NB4 (cell line): ENCODE measurements at places on chromosomes 7 and 10.

DNA sequence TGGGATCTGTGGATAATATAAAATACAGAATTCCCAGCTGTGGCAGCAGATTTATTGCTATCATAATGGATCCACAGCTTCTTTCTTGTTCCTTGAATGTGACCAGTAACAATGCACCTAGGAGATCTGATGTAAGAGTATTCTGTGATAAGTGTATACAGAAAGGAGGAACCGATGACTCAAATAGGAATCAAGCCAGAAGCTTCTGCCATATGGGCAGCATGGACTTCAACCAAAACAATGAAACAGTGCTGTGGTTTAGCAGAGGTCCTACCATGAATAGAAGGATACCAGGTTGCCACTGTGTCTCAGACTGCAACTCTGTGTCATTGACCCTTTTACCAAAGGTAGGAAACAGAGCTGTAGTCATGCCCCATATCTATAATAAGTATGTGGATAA is 81.8 kb downstream of the PTPRZ1 start:
- no peak for DNase-seq

DNA sequence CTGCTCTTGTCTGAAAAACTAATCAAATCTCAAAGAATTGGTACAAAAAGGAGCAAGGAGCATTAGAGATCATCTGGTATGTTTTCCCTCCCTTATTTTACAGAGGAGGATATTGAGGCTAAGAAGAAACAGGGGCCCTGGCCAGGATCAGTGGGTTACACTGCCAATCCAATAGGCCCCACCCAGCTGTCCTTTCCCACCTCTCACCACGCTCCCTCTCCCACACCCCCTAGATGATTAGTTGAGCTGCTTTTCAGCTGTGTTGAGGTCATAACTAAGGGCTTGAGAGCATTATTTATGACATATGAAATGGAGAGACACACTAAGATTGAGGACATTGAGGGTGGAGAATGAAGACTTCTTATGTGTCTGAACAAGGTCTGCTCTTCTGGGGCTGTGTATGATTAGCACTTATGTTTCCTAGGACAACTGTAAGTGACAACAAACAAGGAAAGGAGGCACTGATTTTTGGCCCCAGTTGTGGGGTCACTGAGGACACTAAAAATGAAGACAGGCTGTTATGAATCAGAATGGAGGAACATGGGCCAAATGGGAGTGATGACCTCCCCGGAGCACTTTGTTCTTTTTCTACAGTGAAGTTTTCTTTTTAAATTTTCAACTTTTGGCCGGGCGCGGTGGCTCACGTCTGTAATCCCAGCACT is 26.5 kb downstream of the VWA2 start:
- DNase-seq = no peak

- DNase-seq = no peak
Observed at GRCh38 chr7:51290702-51291540, 25.7 kb downstream of the COBL start.

GRCh38 chr7:44580945-44581878 is 819 bp downstream of the TMED4 start:
- DNase-seq = peak; percentile 61

GRCh38 chr10:129486805-129487204 is 19.8 kb downstream of the MGMT start:
- no peak for DNase-seq

DNA sequence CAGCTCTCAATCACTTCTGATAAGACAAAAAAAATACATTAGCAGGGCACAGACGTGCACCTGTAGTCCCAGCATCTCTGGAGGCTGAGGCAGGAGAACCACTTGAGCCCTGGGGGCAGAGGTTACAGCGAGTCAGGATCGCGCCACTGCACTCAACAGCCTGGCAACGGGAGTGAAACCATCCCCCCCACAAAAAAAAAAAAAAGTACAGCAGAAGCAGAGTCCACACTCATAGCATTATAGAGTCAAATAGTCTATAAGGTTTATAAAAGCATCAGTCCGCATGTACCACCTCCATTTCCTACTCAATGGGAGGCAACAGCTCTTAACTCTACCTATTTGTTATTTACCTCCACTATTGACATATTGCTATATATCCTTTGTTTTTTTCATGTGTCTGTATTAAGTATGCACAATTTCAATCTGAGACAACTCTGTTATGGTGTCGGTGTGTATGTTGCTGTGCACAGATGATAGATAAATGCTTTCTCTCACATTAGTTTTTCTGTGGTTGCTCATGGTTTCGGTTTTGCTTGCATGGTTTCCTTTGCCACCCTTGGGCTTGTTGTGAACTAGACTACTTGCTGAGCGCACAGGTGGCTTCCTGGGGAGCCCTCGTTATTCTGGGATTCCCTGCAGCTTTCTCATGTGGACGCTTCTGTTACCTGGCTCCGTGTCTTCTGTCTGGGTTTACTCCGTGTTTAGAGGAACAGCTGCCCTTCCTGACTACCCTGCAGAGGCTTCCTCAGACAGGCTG is 40.4 kb downstream of the PROSER2 start:
- DNase-seq = no peak

DNA sequence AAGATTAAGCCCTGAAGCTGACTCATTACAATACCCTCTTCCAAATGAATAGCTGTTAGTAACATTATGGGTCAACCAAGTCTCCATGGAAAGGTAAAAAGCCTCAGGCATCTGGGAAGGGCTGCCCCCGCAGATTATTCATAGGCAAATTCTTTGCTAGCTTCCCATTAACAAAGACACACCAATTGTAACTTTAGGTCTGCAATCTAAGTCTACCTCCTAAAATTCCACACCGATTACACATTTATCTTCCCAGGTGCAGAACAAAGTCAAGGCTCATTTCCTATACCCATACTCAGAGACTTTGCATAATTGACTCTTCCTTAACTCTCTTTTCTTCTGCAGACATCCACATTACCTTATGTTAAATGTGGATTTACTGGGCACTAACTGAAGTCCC is 826.3 kb upstream of the MBL2 start:
- no peak for DNase-seq

GRCh38 chr7:39085590-39086049 is 107.9 kb downstream of the POU6F2 start:
- DNase-seq = no peak
